Sigmoid colon (tissue), 7 donors: ENCODE measurements at places on chromosomes 12 and 14. TPM values are rescaled to one million over a fixed set of nuclear protein-coding genes. Genes with fewer than 3 reads are reported as not detected.

DNA sequence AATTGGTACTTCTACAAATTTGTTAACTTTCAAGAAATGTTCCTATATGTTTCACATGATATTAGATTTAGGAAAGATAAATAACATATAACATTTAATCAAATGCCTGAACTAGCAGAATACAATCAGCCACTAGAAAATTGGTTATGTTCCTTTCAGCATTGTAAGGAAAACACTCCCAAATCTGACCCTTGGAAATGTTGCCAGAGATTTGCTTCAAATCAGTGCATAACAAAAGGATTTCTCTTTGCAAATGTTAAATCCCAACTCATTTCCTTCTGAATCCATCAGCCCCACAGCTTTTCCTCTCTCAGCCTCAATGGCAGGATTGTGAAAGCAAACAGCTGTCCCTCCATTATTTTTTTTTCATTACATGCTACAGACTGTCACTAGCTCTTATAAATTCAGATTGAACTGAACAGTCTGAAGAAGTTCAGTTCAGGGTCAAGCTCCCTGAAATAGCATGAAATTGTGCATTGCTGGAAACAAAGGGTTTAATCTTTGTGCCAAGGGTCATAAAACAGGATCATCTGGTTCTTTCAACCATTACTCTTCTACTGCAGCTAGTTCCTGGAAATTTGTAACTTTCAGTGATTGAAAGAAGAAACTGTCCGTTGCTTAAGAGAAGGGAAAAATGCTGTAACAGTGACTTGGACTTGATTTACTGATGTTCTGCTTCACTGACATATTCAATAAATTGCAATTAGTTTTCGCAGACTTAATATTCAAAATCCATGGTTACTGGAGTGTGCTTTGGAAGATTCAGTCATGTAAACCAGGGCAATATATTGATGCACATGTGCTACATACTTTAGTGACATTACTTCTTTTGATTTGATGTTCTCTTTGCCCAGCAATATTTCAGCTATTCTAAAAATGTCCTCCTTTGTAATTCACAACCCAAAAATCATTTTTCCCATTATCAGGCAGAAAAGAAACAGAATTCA lies 246.4 kb downstream of the RPL10L start:
- no peak for DNase-seq

DNA sequence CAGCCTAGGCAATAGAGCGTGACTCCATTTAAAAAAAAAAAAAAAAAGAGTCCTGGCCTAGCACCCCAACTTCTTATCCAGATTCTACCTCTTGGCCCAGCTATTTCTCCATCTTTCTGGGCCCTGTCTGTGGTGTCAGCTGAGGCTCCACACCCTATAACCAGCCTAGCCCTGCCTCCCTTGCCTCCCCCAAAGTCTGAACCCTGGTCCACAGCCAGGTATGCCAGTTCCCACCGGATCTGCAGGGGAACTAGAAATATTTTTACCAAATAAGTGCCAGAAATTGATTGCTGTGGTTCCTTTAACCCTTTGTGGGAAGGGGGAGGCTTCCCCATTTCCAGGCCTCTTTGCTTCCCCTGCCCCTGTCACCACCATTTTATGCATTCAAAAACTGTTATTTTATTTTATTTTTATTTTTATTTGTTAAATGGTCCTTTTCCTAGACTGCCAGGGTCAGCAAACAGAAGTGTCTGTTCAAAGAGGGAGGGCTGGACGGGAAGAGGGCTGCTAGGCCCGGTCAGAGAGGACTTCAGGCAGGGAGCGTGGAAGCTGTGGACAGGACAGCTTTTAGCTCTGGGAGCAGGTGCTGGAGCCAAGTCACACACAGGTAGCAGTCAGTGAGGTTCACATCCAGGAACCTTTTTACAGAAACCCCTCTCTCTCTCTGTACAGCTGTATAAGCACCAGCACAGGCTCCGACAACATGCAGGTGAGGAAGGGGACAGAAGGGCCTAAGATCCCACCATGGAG lies 23.2 kb downstream of the TTC9 start:
- DNase-seq: no peak

GRCh38 chr12:68349921-68350606 lies 17.9 kb upstream of the MDM1 start:
- DNase-seq: no peak

- no peak for DNase-seq
Measured at GRCh38 chr14:51774209-51774608, 86.2 kb upstream of the GNG2 start.

CLEC1B gene
- total RNA-seq: not detected

SLC22A17 gene
- total RNA-seq: 23.9 TPM

SERPINA5 gene
- 4.6 TPM for total RNA-seq
